ENCODE measurements at places on chromosomes 12 and 14.

GRCh38 chr12:130937063-130937462 lies 16.6 kb upstream of the ADGRD1 start:
- DNase-seq: no peak

DNA sequence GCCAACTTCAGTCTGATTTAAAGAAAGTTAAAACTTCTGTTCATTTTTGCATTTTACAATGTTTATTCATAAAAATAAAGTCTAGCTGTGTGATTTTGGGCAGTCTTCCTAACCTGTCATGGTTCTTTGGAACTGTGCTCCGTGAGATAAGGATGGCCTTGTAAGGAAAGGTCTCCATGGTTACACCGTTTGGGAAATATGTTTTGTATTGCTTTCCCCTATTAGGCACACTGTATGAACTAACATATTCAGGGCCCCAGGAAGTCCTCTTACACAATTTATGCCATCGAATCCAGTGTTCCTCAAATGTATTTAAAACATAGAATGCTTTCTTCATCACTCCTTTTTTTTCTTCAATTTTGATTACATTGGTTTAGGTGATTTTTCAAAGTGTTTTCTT lies 54.5 kb downstream of the APAF1 start:
- DNase-seq: no peak

DNA sequence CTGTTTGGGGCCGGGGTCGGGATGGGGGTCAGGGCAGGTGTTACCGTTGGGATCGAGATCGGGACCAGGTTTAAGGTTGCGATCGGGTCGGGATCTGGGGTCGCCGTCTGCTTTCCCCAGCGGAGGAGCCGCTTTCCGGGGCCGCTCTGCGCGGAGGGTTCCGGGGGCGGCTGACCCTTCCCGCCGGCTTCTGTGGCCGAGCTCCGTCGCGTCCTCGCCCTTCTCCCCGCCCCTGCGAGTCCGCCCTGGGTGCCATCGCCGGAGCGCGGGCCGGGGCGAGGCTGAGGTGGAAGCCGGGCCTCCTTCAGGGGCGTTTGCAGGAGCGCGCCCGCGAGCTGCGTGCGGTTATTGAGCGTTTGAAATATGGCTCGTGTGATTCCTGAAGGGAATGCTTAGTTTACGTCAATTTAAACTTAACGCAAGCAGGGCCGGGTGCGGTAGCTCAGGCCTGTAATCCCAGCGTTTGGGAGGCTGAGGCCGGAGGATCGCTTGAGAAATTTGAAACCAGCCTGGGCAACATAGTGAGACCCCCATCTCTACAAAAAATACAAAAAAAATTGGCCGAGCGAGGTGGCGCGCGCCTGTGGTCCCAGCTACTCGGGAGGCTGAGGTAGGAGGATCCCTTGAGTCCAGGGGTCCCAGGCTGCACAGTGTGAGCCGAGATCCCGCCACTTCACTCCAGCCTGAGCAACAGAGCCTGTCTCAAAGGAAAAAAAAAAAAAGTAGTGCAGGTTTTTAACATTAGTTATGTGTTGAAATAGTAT lies 620 bp downstream of the PGAM5 start:
- peak; percentile 20 for DNase-seq

DNA sequence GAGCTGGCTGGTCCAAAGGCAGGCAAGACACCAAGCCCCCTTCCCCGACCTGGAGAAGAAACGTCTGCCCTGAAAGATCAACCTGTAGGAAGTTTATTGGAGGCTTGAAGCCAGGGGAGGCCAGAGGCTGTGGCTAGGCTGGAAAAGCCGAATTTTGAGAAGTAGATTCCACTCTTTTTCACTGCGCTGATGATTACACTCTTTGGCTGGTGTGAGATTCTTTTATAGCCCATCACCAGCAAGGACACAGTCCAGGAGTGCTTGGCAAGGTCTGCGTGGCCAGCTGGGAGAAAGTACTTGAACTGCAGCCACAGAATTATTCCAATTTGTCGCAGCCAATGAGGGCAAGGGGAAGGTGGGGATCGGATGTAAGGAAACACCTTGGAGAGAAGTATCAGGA lies 45.0 kb downstream of the SYNE3 start:
- DNase-seq: no peak

- DNase-seq: no peak
These were observed 116.9 kb downstream of the PPHLN1 start for GRCh38 chr12:42442888-42443287.

DNA sequence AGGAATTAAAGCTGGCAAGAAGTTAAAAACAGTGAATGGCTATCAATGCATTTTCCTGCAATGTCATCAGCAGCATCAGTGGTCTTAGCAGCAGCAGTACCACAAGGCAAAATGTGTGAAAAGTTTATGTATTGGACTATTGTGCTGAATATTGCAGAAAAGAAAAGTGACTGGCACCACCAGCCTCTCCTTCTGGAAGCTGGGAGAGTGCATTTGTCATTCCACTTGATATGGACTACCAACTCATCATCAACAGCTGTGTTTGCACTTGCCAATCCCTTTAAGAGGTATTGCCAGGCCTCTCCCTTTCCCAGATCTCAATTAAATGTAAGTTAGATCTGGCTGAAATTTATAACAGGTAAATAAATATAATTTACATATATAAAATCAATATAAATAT lies 151.0 kb upstream of the GZMB start:
- no peak for DNase-seq

- no peak for DNase-seq
These were observed 10.7 kb downstream of the PRH1 start for GRCh38 chr12:10873378-10873777.

- no peak for DNase-seq
These were observed 9.8 kb upstream of the PARP11 start for GRCh38 chr12:3882896-3883564.

GRCh38 chr12:27974735-27975221 lies 2.2 kb upstream of the PTHLH start:
- no peak for DNase-seq

DNA sequence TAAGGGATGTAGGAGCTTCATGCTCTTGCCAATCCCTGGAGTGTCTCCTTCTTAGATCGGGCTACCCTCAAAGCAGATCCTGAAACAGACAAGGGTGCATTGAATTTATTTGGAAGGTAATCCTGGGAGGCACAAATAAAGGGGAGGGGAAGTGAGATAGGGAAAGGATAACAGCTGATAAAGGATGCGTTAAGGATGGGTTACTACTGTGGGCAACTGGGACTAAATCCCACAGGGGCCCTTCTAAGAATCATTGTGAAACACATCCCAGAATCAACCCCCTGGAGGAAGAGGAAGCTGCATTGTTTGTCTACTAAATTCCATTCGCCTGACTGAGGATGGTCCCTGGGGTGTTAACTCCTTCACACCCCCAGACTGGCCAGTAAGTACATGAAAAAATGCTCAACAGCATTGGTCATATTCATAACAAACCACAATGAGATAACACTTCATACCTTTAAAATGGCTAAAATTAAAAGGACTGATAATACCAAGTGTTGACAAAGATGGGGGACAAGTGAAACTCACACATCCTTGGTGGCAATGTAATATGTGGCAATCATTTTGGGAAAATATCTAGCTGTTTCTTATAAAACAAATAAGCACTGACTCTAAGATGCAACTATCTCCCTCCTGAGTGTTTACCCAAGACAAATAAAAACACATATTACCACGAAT lies 37.0 kb upstream of the CMKLR1 start:
- DNase-seq: no peak

GRCh38 chr12:87280356-87280755 lies 748.8 kb downstream of the C12orf50 start:
- DNase-seq: no peak

DNA sequence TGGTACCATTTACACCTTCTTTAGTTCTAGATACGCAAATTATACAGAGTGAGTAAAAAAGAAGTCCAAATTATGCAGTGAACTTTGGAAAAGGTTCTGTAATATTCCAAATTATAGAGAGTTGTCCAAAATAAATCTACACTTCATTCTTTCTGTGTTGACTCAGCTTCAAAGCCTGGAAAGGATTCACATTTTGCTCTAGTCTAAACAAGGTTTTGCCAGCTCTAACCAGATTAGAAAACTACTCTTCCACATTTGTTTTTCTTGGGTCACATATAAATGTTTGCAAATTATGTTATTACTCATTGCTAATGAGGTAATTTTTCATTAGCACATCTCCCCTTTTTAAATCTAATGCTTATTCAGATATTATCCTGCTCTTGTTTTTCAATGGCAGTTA lies 1562.4 kb upstream of the SEL1L start:
- no peak for DNase-seq

- DNase-seq: no peak
These were observed 5.9 kb downstream of the DHRS2 start for GRCh38 chr14:23641915-23642588.

- no peak for DNase-seq
These were observed 3.4 kb downstream of the GSG1 start for GRCh38 chr12:13099844-13100604.

DNA sequence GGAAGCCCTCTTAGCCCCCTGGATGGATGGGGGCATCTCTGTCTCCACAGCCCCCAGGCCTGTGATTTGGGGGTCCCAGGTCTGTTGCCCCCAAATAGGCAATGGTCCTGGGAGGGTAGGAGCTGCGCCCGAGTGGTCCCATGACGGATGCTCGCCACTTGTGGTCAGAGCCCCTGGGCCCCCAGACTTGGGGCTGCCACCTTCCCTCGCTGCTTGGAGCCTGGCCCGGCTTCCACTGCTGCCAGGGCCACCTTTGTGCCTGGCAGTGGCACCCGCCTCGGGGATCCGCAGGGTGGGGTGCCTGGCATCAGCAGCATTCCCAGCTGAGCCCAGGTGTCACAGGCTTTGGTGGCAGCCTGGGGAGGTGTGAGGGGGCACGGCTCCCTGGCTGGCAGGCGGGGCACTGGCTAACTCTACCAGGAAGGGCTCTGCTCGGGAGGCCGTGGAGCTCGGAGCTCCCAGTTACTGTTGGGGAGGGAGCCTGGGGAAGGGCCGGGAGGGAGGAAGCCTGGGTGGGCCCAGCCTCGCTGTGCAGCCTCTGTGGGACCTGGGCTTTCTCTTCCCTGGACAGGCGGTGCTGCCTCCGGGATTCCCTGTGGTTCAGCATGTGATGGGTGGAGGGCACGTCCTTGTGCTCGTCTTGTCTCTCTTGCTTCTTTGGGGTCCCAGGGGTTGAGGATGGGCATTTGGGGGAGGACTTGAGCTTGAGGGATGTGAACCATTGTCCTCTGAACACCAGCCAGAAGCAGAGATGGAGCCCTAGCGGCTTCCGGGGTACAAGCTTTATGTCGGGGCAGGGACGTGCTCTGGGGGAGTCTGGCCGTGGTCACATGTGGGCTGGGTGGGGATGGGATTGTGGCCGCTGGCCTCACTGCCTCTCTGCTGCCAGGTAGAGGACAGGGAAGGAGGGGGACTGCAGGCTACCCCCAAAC lies 5.4 kb downstream of the KIF26A start:
- DNase-seq: no peak

DNA sequence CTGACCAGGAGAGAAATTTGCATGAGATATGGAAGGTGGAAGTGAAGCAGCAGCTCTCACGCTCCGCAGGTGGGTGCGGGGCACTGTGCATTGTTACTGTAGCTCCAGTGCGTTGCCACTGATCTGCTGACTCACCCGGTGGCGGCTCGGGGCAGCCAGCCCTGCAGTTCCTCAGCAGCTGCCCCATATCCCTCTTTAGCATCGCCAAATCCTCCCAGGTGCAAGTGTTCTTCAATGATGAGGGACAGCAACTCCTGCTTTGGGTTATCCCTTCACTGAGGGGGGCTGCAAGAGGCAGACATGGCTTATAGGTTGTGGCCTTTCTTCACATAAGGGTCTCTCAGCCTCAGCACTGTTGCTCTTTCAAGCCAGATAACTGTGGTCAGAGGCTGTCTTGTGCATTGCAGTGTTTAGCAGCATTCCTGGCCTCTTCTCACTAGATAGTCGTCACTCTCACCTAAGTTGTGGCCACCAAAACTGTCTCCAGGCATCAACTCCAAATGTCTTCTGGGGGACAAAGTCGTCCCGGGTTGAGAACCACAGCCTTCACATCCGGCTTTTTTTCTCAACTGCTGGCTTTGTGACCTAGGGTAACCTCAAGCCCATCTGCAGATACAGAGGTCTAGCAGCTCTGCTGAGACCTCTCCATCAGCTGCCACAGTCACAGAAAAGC lies 180.8 kb downstream of the EFCAB11 start:
- peak; percentile 59 for DNase-seq

DNA sequence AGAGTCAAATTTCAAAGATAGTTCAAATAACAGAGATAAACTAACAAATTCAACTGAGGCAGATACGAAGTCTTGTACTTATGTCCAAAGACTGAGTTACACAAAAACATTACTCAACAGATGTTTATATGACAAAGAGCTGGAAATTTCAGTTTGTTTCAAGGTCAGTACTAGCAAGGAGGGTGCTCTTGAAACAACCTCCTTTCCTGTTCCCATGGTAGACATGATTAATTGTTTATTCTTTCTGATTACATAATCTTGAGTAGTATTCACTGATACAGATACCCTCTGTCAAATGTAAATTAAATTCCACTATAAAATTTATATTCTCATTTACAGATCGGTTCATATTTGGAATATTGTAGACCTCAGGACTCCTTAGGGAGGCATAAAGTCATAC lies 23.4 kb downstream of the TSPAN8 start:
- DNase-seq: no peak

DNA sequence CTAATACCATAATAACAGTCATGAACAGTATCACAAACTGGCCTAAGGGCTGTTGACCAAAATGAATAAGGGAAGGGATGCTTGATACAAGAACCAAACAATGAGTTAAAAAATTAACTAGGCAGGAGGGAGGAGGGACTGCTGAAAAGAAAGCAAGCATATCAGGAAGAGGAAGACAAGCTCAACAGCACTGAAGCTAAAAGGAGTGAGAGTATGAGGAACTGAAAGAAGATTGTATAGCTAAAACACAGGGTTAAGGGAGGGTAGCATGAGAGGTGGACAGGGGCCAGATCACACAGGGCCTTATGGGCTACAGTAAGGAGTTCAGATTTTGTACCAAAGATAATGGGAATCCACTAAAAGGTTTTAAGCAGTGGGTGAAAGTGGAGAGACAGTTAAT lies 34.1 kb downstream of the ITGA7 start:
- DNase-seq: no peak

GRCh38 chr12:55720894-55721444 lies 776 bp downstream of the RDH5 start:
- no peak for DNase-seq

GRCh38 chr14:27305441-27305945 lies 707.7 kb upstream of the NOVA1 start:
- no peak for DNase-seq

DNA sequence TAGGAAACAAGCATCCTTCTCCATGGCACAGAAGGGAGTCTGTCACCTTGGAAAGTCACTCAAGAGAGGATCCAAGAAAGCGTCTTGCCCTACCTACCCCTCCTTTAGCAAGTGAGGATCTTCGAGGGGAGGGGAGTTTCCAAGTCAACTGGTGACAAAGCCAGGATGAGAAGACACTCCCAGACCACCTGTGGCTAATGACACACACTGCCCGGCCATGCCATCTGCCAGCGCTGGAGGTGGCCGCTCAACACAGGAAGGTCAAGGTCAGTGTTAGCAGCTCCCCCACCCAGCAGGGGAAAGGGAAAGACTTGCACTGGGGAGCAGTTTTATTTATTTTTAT lies 41.3 kb downstream of the ELK3 start:
- no peak for DNase-seq

DNA sequence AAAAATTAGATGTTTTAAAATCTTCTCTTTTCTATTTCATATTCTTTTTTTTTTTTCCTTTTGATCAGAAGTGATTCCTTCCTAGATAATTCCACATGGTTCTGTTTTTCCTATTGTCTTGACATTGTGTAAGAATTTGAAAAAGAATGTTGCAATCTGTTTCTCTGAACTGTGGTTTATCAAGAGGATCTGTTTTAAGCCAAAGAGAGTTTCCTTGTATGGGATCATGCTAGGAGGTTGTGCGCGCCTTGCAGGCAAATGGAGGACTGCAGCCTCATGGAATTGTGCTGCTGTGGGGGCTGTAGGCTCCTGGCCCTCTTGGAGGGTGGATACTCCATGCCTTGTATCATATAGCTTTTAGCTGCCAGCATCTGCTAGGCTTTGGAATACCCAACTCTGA lies 43.3 kb upstream of the MBIP start:
- no peak for DNase-seq

All from stimulated activated CD4-positive, alpha-beta T cell treated with anti-CD3 and anti-CD28 coated beads, Interleukin-4, amount 100 ng/mL, for 48 hours (primary cell).